Adipocyte (in vitro differentiated cells): ENCODE measurements at places on chromosomes 1 and 21.

GRCh38 chr1:107141491-107142126 is 770 bp downstream of the NTNG1 start:
- DNase-seq: peak; percentile 65

DNA sequence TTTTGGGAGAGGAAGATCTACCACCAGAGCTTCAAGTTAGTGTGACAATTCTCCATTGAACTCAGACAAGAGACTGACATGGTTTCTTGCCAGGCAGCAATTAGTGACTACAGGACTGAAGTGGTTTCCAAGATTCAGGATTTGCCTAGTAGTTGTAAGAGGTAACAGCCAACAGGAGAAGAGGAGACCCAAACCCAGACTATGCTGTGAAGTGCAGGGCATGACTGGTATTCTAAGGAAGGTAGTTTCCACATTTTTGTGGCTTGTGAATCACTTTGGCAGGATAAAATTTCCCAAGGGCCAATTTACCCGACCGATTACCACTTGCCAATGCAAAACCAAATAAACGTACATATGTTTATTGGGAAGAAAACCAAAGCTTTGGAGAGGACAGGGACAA is 14.7 kb upstream of the RAP1A start:
- DNase-seq: peak; percentile 52

DNA sequence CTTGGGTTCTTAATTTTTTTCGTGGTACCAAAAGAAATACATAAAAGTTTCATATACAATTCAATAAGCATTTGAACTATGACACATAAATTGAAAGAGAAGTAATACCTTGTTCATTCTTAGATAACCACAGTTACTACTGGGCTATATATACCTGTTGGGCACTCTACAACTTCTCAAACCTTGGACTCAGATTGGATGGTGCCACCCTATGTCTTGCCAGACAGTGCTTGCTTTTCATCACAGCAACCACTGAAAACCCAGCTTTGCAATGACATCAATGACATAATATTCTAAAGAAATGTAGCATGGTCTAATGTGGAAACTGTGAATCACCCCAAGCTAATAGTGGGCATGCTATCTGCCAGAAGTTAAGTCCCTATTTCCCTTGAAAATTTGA is 62.8 kb upstream of the DPH5 start:
- no peak for DNase-seq

- no peak for DNase-seq
Observed at GRCh38 chr1:52657702-52658101, 24.7 kb downstream of the SHISAL2A start.

GRCh38 chr1:61151565-61151964 is 69.2 kb downstream of the NFIA start:
- DNase-seq: no peak

DNA sequence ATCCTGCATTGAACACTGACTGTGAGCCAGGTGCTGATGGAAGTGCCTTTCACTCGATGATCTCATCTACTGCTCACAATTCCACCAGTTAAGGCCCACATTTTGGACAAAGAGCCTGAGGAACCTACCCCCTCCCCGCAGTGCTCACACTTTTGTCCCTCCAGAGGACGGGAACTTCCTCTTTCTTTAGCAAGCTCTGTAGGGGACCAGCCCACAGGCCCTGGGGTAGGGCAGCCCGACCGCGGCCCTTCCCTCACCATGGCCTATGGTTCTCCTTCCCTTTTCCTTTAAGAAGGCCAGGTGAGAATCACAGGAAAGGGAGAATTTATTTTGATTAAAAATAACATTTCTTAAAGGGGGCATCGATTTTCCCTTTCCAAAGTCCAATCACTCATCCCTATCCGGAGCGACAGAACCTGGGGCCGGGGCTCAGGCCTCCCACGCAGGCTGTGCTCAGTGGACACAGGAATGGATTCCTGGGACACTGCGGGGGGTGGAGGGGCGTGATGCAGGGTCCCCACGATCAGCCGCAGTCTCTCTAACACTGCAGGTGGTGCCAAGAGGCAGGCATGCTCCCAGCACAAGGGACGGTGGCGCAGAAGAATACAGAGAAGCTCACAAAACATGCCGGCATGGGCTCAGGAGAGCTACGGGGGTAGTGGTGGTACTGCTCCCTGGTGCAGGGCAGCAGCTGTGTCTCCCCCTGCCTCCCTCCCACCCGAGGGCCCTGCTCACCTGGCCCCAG is 8.9 kb upstream of the KCNE1 start:
- no peak for DNase-seq

DNA sequence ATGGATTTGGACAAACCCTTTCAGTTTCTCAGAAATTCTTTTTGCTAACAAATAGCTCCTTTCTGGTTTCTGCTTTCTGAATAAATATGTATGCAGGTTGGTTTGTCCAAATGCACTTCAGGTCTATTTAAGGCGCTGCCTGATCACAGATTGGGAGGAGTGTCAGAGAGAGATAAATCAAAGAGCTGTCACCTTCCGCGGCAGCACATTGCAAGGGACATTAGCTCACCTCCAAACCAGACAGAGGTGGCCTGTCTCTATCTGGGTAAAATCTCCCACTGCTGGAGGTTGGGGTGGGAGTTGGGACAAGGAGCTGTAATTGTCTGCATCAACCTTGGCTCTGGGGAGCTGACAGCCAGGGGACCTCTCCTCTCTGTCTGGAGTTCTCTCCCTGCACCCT is 25.2 kb downstream of the PRAMEF20 start:
- no peak for DNase-seq

DNA sequence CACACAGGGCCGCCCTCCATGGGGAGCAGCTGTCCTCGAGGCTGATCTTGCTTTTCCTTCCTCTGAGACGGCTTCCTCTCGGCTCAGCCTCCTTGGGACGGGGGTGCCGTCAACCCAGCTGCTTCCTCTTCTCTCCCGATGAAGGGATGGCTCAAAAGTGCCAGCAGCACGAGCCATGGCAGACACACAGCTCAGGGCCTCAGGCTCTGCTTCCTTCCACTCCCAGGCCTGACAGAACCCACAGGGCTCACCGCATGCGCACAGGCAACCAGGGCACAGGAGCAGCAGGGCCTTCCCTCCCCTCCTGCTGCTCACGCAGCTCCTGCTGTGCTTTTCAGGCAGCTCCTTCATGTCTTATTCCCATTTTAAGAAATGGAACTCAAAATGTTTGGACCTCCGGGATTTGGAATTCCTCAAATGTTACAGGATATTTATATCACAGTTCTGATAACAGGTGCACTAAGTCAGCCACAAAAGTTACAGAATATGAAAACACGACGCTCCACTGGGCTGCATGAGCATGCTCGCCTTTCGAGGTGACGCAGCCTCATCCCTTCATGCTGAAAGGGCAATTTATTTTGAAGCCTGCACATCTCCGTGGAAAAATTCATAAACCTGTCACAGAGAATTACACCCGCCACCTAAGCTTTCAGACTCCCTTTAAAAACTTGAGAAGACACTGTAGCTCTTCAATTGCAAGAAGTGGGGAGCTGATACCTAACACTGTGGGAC is 84.4 kb downstream of the HSF2BP start:
- no peak for DNase-seq

DNA sequence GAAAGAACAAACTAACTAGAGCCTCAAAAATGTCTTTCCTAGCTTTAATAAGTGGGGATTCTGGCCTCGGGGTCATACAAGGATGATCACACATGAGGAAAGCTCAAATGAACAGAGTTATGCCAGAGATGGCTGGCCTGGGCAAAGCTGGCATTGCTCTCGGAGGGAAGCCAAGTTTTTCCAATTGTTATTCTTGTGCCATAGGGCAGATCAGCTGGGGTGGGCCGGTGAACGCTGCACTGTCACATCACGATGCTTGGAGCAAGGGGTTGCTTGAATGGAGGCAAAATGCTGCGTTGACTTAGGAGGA is 75.9 kb upstream of the LYST start:
- DNase-seq: no peak

- peak; percentile 83 for DNase-seq
Observed at GRCh38 chr1:26110731-26111529, 694 bp upstream of the PDIK1L start.

- no peak for DNase-seq
Observed at GRCh38 chr1:37239225-37239740, 205.0 kb upstream of the GRIK3 start.

- no peak for DNase-seq
Observed at GRCh38 chr1:22380024-22380785, 71.4 kb upstream of the ZBTB40 start.

DNA sequence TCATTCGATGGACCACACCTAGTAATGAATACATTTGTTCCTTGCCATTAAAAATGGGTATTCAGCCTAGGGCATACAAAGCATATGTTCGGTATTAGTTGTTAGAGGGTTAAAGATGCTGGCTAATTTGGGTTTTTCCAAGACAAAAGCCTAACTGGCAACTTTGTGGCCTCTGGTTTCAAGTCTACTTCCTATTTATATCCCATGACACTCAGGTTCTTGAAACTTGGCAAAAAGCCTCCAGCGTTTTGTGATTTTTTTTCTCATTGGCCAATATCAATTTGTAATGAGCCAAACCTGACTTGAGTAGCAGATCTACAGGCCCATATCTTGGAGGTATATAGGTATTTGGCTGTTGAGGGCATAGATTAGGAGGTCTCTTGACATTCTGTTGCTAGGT is 75.3 kb downstream of the C1orf21 start:
- no peak for DNase-seq

DNA sequence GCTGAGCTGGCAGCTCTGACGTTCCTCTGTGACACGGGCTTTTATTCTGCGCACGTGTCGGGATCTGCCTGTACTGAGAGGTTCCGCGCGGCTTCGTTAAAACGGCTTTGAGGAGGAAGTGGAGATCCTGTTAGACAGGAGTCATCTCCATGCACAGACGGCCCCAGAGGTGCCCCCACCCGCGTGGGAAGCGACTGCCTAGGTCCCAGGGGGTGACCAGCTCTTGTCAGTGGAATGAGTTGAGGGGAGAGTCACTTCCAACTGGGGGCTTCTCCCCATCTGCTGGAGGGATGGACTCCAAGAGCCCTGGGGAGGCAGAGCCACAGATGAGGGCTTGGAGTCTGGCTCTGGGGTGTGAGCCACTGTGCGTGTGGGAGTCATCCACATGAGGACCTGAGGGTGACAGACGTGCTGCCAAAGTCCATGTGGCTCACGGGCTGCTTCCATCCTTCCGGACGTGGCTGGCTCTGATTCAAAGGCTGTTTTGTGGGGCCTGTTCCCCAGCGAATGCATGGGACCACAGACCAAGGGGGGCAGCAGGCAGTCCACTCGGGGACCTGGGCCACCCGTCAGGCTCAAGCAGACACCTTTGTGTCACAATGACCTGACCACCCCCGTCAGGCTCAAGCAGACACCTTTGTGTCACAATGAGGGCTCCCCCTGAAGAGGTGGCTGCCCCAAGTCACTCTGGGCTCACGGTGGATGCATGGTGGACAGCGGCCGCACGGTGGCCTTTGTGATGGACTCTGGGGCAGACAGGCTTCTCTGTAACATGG is 26.8 kb downstream of the PTTG1IP start:
- peak; percentile 19 for DNase-seq

DNA sequence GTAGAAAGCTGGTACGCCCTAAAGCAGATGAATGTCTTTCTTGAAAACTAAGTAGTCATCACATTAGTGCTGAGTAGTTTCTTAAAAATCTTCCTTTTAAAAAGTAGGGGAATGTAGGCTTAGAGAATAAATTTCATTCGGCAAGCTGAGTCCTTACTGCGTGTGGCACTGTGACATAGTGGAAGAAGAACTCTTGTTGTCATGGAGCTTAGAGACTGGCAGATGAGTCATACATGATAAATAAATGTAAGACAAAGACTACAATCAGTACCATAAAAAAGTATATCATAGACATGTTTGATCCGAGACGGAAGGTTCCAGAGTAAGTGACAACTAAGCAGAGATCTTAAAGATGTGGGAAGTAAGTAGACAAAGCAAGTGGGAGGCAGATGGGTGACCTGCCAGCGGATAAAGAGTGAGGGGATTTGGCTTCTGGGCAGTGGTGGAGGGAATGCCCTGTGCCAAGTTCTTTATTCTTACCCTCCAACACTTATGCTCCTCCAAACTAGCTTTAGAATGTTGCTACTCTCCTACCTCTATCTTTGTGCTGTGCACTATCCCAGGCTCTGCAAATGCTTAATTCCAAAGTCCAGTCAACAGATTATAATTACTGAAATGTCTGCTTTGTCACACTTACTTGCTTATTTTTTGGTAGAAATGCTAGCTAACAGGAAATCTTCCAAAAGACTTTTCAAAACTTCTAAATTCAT is 608.5 kb upstream of the USP24 start:
- peak; percentile 57 for DNase-seq
